ENCODE measurements at places on chromosomes 11 and 22.

DNA sequence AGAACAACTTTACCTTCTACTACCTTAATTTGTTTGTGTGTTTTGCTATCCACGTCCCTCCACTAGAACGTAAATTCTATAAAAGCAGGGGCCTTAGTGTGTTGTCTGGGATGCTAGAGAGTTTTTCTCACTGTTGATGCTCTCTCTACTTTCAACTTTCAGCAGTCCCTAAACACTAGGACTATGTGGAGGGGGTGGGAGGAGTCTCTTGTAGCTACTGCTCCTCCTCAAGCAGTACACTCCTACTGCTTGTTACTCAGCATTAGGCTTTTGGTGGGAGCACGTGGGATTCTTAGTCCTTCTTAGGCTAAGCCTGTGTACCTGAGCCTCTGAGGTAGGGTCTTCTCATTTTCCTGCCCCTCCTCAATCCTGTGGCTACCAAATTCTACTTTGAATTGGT, 56.3 kb downstream of the ARHGAP20 start:
- DNase-seq: no peak

DNA sequence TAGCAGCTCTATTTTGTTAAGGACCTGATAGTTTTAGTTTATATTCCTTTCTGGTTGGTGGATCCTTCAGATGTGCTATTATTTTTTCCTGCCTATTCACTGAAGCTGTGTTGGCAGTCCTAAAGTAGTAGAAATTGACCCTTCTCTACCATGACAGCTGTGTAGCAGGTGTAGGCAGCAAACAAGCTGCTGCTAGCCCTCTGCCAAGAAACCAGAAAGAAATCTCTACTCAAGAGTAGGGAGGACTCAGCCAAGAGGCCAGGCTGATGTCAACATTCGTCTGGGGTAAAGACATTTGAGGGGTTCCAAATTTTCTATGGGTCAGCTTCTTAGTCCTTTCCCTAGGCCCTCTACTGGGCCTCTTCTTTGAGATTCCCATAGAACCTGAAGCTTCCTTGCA, 51.2 kb downstream of the CSTF3 start:
- no peak for DNase-seq

GRCh38 chr11:35207471-35208403, 68.8 kb downstream of the CD44 start:
- peak; percentile 17 for DNase-seq

DNA sequence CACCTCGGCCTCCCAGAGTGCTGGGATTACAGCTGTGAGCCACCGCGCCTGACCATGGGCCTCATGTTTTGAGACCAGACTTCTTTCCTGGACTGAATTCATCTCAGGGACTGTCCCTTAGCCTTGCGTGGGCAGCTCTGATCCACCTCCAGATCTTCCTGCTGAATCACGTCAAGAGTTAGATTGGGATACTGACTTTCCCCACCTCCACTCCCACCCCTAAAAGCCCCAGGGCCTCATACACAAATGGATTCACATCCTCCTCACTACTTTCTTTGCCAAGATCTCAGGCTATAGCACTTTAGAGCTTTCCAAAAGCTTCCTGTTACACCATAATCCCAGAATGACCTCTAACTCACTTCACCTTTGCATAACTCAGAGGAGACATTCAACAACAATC, 12.1 kb downstream of the CCDC87 start:
- no peak for DNase-seq

GRCh38 chr22:19639610-19640135, 74.6 kb upstream of the SEPTIN5 start:
- DNase-seq: no peak

DNA sequence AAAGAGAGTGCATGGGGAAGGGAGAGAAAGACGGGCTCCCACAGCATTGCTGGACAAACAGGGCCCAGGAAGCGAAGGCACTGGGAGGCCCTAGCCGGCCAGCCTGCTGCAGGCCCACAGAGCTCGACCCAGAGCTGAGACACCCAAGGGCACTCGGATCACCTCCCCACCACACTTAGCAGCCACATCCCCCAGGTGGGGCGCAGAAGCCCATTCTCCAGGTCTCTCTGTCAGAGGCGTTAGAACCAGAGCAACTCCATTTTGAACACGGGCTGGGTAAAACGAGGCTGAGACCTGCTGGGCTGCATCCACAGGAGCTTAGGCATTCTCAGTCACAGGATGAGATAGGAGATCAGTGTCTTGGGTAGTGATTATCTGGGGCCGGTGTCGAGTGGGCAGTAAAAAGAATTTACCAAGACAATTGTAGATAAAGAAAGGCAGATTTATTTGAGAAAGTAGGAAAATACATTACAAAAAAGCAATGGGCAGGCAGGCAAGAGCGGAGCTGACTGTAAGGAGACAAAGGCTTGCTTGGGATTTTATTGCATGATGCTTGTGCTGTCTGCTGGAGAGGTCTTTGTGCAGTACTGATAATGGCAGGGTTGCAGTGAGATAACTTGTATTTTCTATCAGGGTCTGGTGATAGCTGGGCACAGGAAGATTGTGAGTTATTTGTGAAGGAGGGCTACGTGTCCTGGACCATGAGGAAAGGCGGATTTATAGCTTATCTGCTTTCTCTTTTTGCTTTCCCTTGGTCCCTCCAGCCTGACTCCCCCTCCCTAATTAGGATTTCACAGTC, 13.4 kb upstream of the CAPN5 start:
- no peak for DNase-seq

- peak; percentile 66 for DNase-seq
Measured at GRCh38 chr11:125390946-125391345, 105.1 kb downstream of the FEZ1 start.

Measured in fibroblast of skin of scalp (primary cell).